Stimulated activated CD4-positive, alpha-beta T cell treated with anti-CD3 and anti-CD28 coated beads, Interleukin-1b, Interleukin-23, amount 100 ng/mL, for 1 hour (primary cell): ENCODE measurements at places on chromosomes 16 and 17.

GRCh38 chr17:43430936-43431713, 32.3 kb downstream of the ARL4D start:
- no peak for DNase-seq

GRCh38 chr17:17694169-17695081, 13.2 kb downstream of the RAI1 start:
- peak; percentile 42 for DNase-seq

DNA sequence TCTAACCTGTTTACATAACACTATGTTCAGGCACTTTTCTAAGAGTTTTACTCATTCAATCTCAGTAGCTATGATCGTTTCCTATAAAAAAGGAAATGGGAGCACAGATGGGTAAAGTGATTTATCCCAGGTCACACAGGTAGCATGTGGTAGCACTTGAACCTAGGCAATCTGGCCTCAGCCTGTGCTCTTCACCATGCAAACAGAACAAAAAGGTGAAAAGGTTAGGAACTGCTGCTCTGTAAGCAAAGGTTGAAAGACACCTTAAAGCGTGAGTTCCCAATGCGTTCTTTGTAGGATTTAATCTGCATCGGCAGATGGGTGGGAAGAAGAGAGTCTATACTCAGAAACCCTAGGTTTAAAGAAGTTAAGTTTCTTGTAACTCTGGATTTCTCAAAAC, 14.9 kb upstream of the KLHL11 start:
- no peak for DNase-seq

GRCh38 chr16:80723091-80723490, 81.3 kb downstream of the CDYL2 start:
- no peak for DNase-seq

GRCh38 chr17:57873261-57874057, 23.6 kb upstream of the MRPS23 start:
- no peak for DNase-seq

- DNase-seq = no peak
Observed at GRCh38 chr17:49962599-49963308, 6.2 kb upstream of the DLX4 start.

GRCh38 chr16:60413969-60414368, 1622.3 kb downstream of the CDH8 start:
- no peak for DNase-seq

DNA sequence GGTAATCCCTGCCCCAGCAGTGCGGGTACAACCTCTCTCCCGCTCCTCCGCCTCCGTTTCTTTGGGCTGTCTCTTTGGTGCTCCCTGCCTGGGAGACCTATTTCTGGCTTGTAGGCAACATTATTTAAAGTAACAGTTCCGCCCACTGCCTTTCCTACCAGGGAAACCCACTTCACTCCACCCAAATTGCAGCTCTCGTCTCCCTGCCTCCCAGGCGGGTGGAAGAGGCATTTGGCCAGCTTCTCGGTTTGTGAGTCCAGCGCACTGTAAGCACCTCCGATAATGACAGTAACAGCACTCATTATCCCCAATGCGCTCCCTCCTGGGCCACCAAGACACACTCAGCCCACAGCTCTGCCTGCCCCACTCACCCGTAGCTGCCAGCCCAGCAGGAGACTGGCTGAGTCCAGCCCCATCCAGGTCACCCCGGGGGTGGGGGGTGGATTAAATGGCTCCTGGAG, 165.1 kb upstream of the CDC42EP4 start:
- DNase-seq = no peak

GRCh38 chr16:90081606-90081970, 4.5 kb upstream of the PRDM7 start:
- DNase-seq = no peak

DNA sequence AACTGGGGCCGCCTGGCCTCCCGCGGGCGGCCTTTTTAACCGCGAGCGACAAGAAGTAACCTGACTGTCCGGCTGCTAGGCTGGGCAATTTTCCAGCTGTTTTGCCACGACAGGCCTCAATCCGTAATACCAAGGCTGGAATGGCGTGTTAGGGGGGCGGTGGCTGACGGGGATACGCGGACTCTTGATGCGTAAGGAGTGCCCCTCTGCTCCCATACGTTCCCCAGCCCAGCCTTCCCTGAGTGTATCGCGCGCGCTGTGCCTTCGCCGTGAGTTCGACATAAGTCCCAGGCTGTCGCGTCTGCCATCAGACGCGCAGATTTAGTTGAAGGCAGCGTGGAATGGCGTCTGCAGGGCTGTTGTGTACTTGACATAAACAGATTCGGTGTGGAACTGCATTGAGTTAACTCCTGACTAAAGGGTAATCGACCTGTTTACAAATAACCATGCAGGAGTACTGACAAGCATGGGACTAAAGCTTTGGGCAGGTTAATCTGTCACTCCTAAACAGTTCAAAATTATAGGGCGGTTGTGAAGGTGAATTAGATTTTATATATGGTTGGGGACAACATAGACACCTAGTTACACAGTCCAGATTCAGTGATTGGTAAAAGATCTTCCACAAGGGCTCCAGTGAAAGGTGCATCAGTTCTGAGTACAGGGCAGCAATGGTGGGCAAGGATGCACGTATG, 16.6 kb upstream of the ERN1 start:
- peak; percentile 27 for DNase-seq

- no peak for DNase-seq
Observed at GRCh38 chr17:73357318-73357717, 45.5 kb upstream of the CDC42EP4 start.

DNA sequence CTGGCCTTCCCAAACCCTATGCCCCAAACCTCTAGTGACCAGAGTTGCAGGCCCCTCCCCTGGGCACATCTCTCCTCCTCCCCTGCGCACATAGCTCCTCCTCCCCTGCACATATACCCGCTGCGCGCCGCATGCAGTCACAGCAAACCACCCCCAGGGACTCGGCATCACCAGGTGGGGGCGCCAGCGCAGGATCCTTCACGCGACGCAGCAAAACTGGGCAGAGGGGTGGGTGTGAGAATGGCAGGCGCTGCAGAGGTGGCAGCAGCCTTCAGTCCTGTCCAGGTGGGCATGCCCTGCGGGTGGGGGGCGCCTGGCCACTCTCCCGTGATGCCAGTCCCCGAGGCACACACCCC, 5.6 kb downstream of the CORO6 start:
- peak; percentile 85 for DNase-seq

- DNase-seq = no peak
Observed at GRCh38 chr16:3695610-3696369, 21.5 kb downstream of the TRAP1 start.

GRCh38 chr16:56549744-56550385, 15.0 kb upstream of the MT4 start:
- no peak for DNase-seq

DNA sequence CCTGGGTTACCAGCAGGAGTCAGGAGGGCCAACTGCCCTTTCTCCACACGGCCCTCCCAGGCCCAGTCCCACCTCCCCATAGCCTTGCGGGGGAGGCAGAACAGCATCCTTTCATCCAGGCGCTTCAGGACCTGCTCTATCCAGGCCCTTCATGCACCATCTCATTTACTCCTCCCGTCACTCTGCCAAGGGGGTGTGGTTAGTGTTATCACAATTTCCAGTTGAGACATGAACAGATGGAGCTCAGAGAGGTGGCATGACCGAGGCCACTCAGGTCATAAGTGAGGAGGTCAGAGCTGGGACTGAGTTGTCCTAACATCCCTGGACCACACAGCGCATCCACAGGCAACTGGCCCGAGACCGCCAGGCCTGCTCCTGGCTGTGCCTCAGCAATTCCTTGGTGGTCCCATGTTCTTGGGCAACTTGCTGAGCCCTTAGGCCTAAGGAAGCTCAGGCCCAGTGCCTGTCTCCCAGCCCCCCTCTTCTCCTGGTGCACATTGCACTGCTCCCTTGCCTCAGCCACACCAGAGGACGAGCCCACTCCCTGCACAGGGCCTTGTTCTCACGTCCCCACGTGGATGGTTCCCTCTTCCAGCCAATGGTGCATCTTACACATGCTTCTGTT, 23.8 kb downstream of the C17orf100 start:
- no peak for DNase-seq

DNA sequence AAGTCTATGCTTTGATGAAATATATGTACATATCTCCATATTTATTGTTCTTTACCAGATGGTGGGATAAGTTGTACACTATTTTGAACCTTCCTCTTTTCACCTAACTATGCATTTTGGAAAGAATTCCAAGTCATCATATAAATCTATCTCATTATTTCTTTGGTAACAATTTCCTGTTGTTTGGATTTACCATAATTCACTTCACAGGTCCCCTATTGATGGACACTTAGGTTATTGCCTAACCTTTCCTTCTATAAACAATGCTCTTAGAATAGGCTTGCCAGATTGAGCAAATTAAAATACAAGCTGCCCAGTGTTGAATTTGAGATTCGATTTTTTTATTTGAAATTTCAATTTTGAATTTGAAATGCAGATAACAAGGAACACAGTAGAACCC, 28.9 kb upstream of the DHX8 start:
- DNase-seq = no peak

DNA sequence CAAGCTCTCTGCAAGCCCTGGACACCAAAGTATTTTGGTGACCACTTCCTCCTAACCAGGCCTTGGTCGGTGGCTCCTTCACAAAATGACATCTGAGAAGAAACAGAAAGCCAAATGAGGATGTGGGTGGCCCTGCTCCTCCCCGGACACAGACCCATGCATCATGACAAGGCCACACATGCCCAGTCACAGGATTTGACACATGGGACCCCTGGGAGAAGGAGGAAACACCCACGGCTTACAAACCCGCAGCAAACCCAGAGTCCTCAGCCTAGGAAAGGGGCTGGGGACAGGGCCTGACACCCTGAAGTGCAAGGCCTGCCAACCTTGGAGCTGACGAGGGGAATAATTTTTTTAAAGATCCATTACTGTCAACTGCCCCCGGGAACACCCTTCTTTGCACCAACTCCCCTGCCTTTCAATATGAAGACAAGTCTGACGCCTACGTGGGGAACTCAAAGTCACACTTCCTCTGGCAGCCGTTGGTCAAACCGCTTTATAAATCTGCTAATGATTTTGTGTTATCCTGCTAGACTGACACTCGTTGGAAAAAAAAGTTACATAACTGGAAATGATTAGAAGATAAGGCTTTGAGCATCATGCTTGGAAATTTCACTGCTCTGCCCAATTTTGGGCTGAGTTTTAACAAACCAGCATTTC, 41.3 kb downstream of the GAS7 start:
- DNase-seq = no peak

DNA sequence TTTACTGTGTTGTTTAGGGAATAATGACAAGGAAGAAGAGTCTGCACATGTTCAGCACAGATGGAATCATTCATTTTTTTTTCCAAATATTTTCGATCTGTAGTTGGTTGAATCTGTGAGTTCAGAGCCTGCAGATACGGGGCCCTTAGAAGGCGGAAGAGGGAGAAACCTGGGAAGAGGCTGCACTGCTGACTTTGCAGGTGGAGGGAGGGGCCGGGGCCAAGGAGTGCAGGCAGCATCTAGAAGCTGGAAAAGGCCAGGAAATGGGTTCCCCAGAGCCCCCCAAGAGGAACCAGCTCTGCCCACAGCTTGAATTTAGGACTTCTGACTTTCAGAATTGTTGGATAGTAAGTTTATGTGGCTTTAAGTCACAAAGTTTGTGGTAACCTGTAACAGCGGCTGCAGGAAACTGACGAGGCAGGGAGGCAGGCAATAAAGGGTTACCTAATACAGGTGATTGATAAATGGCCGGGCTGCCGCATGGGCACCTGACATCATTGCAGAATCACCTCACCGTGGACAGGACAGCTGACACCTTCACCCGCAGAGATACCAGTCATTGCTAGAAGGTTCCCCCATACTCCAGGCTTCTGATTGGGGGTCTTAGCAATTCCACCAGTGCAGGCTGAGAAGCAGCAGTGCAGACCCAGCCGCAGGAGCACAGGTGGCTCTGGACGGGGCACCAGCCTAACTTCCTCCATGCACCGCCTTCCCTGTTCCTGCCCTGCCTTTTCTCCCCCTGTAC, 181.3 kb downstream of the IRF8 start:
- no peak for DNase-seq

GRCh38 chr16:49345829-49346228, 27.8 kb upstream of the C16orf78 start:
- no peak for DNase-seq

DNA sequence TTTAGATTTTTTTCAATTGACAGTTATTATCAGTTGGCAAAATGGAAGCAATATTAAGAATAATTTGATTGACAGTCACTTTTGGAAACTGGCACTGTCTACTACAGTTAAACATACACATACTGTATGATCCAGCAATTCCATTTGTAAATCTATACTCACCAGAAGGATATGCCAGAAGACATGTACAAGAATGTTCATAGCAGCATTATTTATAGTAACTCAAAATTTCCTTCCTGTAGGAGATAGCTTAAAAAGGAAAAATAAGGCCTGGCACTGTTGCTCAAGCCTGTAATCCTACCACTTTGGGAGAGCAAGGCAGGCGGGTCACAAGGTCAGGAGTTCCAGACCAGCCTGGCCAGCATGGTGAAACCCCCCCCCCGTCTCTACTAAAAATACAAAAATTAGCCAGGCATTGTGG, 89.3 kb downstream of the VMP1 start:
- no peak for DNase-seq

DNA sequence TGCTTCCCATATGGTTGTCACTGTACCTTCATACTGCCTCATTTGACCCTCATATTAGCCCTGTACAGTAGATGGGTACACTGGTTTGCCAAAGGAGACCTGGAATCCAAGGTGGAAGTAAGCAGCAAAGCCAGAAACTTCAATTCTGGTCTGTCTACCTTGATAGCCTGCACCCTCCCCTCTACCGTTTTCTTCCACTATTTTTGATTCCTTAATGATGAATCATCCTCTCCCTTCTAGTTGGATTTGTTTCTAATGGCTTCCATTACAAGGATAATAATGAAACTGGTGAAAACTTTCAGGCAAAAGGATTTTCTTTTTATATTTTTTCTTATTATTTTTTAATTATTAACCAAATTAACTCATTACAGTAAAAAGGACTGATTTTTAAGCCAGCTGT, 17.3 kb downstream of the TAC4 start:
- no peak for DNase-seq

GRCh38 chr17:28669918-28670317, 7.9 kb downstream of the SUPT6H start:
- DNase-seq = no peak

DNA sequence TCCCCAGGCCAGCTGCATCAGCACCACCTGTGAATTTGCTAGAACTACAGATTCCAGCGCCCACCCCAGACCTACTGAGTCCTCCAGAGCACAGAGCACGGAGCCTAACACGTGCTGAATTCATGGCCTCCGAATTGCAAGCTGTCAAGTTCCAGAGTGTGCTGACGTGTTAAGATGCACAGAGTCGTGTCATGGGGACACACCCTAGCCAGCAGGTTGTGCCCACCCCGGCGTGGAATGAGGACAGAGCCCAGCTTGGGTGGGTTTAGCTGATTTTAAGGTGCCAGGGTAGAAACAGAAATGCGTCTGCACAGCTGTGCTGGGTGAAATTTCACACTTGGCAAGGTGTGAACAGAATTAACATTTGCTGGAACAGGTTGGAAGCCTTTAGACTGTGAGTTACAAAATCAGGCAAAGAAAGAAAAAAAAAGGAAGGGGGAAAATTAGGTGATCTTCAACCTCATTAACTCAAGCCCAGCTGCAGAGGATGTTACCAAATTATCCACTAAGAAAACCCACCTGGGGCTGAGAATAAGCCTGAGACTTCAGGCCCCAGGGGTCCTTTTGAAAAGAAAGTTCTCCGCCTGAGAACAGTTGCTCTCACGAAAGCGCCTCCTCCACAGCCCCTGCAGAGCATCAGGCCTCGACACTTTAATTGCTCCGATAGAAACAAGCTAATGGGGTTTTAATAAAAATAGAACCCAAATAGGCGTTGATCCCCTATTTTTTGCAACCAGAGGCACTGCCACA, 27.1 kb downstream of the GINS3 start:
- no peak for DNase-seq
